Psoas muscle (tissue), 8 donors: ENCODE measurements at places on chromosomes 16 and 17. TPM values are rescaled to one million over a fixed set of nuclear protein-coding genes. Genes with fewer than 3 reads are reported as not detected.

- DNase-seq, result no peak
Measured at GRCh38 chr17:32828822-32829221, 48.1 kb downstream of the MYO1D start.

Gene GPR139
- not detected for total RNA-seq

Gene ABCC3
- total RNA-seq, result 0.36 TPM

GRCh38 chr17:78896091-78896833 is 6.7 kb downstream of the CEP295NL start:
- no peak for DNase-seq

Gene SLC22A31
- total RNA-seq, result not detected

Gene GPRC5B
- total RNA-seq, result 102 TPM

DNA sequence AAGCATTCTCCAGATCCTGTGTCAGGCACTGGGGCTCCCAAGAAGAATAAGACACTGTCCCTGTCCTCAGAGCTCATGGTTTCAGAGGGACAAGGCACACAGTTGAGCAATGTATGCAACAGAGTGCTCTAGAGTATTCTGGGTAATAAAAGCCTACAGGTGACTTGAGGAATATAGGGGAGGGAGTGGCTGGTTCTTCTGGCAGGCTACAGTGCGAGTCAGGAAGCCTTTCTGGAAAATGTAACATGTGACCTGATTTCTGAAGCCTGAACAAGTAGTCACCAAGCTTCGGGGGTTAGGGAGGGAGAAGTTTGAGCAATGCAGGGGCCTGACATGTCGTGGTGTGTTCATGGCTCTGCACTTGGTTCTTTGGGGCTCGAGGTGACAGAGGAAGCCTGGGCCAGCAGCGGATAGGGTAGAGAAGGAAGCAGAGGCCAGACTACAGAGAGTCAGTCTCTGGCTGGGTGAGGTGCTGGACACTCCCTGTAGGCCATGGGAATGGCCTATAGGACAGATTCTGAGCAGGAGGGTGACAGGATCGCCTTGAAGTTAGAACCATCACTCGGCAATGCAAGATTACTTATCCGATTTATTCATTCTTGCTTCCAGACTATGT is 16.0 kb upstream of the LRRC75A start:
- DNase-seq, result no peak

Gene YPEL2
- total RNA-seq, result 47.8 TPM

Gene PIGQ
- 18.3 TPM for total RNA-seq

DNA sequence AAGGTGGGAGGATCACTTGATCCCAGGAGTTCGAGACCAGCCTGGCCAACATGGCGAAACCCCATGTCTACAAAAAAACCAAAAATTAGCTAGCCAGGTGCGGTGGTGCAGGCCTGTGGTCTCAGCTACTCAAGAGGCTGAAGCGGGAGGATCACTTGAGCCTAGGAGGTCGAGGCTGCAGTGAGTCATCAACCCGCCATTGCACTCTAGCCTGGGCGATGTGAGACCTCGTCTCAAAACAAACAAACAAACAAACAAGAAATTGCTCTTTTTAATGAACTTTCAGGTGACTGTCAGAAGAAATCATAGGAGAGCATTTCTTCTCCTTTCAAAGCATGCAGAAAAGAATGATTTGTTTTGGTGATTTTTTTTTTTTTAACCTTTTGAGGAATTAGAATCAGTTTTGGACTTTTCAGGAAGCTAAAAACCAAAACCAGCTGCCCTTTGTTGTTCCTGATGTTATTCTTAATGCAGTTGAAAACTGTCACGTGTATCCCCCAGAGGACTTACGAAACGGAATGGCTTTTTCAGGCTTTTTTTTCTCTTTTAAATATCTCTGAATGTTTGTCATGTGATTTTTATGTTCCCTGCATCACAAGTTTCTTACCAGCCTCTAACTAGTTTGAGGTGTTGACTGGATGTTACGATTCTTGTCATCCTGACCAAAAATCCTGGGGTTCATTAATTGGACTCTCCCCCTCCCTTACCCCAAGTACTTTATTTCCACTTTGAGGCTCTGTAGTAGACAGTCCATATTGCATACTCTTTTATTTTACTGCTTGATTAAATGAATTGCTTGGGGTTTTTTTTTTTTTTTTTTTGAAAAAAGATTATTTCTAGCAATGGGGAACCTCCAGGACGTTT is 34.1 kb downstream of the SNX29 start:
- DNase-seq, result no peak

Gene CA5A
- total RNA-seq, result not detected

DNA sequence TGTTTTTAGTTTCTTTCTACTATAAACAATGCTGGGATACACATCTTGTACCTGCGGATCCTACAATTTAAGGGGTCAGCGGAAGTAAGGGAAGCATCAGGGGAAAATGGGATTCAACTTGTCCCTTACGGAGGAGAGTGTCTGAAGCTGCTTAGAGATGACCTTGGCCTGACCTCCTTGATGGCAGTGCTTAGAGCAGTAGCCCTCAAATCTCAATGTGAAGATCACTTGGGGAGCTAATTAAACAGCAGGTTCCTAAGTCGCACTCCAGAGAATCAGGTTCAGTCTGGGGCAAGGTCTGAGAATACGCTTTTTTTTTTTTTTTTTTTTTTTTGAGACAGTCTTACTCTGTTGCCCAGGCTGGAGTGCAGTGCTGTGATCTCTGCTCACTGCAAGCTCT is 9.6 kb upstream of the METTL16 start:
- DNase-seq, result no peak

Gene BAIAP3
- total RNA-seq, result 3.5 TPM

DNA sequence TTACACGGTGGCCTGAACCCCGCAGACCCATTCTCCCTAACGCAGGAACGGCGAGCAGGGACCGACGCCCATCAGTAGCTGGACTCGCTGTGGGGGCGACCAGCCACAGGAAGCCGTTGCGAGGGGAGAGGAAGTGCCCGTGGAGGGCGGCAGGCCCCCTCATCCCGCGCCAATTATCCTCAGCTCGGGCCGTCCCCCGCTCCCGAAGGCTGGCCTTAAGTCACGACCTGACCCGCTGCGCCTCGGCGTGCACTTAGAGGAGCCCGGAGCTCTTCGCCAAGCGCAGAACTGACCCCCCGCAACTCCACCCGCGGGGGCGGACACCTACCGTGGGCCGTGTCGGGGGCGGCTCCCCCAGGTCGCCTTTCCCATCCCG is 401 bp downstream of the ARL16 start:
- DNase-seq, result no peak

Gene TBC1D28
- not detected for total RNA-seq

DNA sequence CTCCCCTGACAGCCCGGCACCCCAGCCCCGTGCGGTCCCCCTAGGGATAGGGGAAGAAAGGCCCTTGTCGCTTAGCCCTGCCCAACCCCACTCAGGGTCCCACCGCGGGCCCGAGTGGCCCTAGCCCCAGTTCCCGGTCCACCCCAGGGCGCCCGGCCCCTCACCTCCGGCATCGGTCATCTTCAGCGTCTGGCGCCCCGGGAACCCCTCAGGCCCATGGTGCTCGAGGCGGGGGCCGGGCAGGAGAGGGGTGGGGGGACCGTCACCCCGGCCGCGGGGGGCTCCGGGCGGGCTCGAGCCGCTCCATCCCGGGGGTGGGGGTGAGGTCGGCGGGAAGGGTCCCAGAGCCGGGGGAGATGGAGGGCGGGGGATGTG is 620 bp downstream of the SAMD14 start:
- DNase-seq, result no peak

DNA sequence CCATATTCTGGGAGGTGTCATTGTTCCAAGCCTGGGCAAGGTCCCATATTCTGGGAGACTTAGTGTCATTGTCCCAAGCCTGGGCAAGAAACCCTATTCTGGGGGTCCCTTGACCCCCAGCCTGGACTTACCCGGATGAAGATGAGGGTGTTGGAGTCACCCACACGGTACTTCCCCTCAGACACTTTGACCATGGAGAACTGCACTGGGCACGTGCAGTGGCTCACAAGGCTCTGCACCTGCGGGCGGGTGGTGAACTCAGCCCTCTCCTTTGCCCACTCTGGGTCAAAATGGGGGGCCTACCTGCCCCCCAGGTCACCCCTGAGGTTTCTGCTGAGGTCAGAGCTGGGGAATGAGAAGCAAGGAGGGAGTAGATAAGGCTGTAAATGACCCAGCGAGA is 4.1 kb downstream of the GAS2L2 start:
- no peak for DNase-seq
